Heart right ventricle (tissue), 16 donors: ENCODE measurements at places on chromosomes 6 and 20. TPM values are rescaled to one million over a fixed set of nuclear protein-coding genes. Genes with fewer than 3 reads are reported as not detected.

GRCh38 chr6:167093922-167094432 is 28.9 kb upstream of the CCR6 start:
- no peak for DNase-seq
- H3K27me3 ChIP-seq, result no peaks in the 10 kb centered on the region
- H3K4me3 ChIP-seq, result peak overlapping the region; percentile 4
- H3K4me1 ChIP-seq, result peaks cover 7% of the 10 kb centered on the region
- no peaks in the 10 kb centered on the region for H3K36me3 ChIP-seq
- H3K27ac ChIP-seq, result no peak overlapping the region

DNA sequence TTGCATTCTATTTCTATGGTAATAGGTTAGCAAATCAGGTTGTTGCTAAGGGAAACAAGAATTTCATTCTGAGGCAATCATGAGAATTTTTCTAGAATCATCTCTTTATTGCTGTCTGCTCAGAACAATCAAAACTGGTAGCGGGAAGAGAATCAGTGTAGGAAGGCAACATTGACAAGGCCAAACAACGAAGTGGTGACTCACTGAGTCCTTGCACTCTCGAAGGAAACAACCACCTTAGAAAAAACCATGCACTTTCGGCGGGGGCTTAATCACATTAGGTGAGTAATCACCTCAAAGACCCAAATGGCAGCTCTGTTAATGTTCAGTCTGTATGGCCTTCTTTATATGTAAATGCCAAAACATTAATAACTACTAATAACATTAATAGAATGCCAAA is 78.8 kb upstream of the MAP7 start:
- no peak overlapping the region for H3K4me3 ChIP-seq
- H3K36me3 ChIP-seq, result no peaks in the 10 kb centered on the region
- no peaks in the 10 kb centered on the region for H3K4me1 ChIP-seq
- DNase-seq, result no peak
- no peak overlapping the region for H3K27ac ChIP-seq

DNA sequence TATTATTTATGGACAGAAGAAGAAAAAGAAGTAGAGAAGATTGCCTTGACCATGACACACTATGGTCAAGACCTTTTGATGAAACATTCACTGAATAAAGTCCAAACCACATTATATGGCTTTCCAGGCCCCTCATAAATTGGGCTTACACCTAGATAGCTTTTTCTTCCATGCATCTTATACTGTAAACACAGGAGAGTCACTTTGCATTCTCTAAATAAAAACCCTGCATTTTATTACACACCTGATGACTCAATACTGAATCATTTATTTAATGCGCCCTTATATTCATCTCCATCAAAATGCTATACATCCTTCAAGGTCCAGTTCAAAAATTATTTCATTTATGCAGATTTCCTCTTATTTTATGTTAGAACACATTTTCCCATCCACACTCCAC is 78.0 kb downstream of the COL21A1 start:
- no peak overlapping the region for H3K27ac ChIP-seq
- no peak overlapping the region for H3K4me3 ChIP-seq
- H3K27me3 ChIP-seq, result no peaks in the 10 kb centered on the region

- H3K27me3 ChIP-seq, result no peaks in the 10 kb centered on the region
- no peak overlapping the region for H3K4me3 ChIP-seq
- no peaks in the 10 kb centered on the region for H3K36me3 ChIP-seq
- DNase-seq, result no peak
Measured at GRCh38 chr6:52077180-52077884, 10.1 kb downstream of the PKHD1 start.

DNA sequence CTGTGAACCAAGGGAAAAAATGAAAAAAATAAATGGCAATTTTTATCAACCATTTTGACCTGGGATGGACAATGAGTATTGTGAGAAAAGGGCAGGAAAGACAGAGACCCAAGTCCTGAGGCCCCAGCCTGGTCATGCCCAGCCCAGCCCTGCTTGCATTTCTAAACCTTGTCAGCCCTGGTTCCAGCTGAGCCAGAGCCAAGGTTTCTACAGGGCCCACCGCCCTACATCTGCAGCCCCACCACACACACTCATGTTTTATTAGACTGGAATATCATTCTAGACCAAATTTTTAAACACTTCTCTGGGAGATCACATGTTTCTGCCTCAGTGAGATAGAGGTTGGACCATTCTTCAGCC is 667 bp upstream of the CST9L start:
- no peaks in the 10 kb centered on the region for H3K27me3 ChIP-seq
- H3K4me1 ChIP-seq, result no peaks in the 10 kb centered on the region
- H3K27ac ChIP-seq, result no peak overlapping the region
- no peak overlapping the region for H3K4me3 ChIP-seq

- H3K27me3 ChIP-seq, result no peaks in the 10 kb centered on the region
- H3K4me3 ChIP-seq, result no peak overlapping the region
- H3K27ac ChIP-seq, result no peak overlapping the region
- peaks cover 26% of the 10 kb centered on the region for H3K4me1 ChIP-seq
Measured at GRCh38 chr6:16383607-16384206, 145.3 kb downstream of the GMPR start.

DNA sequence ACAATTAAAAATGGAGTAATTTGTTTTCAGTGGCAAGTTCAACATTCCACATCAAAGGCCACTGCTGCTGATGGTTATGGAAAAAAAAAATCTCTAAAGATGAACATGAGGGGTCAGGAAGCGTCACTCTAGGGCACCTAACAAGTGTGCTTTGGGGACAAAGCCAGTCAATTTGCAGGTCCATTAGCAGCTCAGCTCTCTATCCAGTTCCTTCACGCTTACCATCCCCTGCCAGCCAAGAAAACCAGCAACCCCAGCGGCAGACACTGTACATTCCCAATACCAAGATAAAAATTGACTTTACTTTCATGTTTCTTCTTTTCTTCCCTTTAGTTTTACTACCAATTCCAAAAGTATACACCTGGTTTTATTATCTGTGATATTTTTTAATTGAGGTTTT is 10.1 kb downstream of the RFX6 start:
- H3K4me1 ChIP-seq, result no peaks in the 10 kb centered on the region
- no peak overlapping the region for H3K27ac ChIP-seq
- no peak overlapping the region for H3K4me3 ChIP-seq
- no peak for DNase-seq

GRCh38 chr6:156175433-156175832 is 601.7 kb upstream of the ARID1B start:
- H3K36me3 ChIP-seq, result no peaks in the 10 kb centered on the region
- H3K4me1 ChIP-seq, result no peaks in the 10 kb centered on the region
- no peak overlapping the region for H3K27ac ChIP-seq
- H3K4me3 ChIP-seq, result no peak overlapping the region
- no peak for DNase-seq

The HLA-DQB1 gene
- 17.0 TPM for total RNA-seq

The MAFB gene
- total RNA-seq, result 5.2 TPM

The TRIM10 gene
- not detected for total RNA-seq

The RGS17 gene
- 0.17 TPM for total RNA-seq
